Cardiac septum (tissue), 1 donor: ENCODE measurements at places on chromosomes 13 and 19.
A peak's percentile ranks its signal among the peaks of the same experiment; 100 is the strongest.

- DNase-seq = no peak
Measured at GRCh38 chr13:40558656-40559055, 107.8 kb downstream of the FOXO1 start.

- no peak for DNase-seq
Measured at GRCh38 chr13:64993514-64994164, 2236.5 kb downstream of the PCDH9 start.

GRCh38 chr19:38265213-38265861 lies 964 bp downstream of the SPINT2 start:
- DNase-seq = no peak

GRCh38 chr19:46049597-46049996 lies 8.8 kb upstream of the IGFL4 start:
- DNase-seq = no peak

- DNase-seq = no peak
Measured at GRCh38 chr13:76038920-76039716, 403.0 kb downstream of the LMO7 start.

DNA sequence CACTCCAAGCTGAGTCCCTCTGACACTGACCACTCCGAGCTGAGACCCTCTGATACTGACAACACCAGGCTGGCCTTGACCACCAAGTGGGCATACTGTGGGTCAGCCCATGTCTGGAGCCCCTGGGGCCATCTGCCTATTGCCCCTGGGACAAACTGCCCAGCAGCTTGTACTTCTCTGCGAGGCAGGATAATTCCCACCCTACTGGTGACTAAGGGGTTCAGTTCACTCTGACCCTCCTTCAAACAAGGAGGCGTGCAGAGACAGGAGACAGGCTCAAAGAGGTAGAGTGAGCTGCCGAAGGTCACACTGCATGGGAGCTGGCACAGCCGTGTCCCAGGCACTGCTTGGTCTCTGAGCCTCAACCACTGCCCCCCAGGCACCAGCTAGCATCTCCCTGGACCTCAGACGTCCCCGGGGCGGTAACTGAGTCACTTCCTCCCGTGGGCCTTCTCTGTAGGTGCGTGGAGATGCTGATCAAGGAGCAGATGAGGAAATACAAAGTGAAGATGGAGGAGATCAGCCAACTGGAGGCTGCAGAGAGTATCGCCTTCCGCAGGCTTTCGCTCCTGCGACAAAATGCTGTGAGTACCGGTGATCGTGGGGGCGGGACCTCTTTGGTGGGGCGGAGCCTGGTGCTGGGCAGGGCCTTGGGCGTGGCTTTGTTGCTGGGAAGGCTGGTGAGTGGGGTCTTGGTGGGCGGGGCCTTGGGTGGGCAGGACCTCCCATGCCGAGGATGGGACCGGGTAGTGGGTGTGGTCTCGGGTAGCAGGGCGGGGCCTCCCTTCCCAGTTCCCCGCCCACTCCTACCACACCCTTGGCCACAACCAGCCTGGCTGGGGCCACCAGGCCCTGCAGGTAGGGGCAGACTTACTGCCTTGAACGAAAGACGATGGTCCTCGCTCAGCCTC lies 5.8 kb upstream of the USE1 start:
- DNase-seq = no peak

GRCh38 chr19:10219678-10220077 lies 11.5 kb downstream of the S1PR2 start:
- no peak for DNase-seq

GRCh38 chr13:107461751-107462150 lies 753.6 kb downstream of the LIG4 start:
- DNase-seq = no peak

DNA sequence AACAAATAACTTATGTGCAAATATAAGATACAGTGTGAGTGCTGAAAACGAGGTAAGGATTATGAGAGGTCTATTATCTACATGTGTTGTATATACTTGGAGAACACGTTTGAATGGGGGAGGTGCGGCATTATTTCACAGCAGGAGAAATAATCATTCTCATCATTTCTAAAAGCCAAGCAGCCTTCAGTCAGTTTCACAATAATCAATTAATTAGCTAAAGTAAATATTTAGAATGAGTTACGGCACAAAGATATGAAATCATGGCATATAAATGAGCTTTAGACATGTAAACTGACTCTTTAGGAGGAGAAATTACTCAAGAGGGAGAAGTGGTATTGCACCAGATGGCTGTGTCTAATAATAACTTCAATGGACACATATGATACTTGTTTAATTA lies 366.6 kb downstream of the DNAJC15 start:
- no peak for DNase-seq

GRCh38 chr19:19457671-19458070 lies 52.2 kb downstream of the GATAD2A start:
- no peak for DNase-seq

GRCh38 chr19:10105509-10106099 lies 558 bp upstream of the PPAN start:
- DNase-seq = no peak

GRCh38 chr19:6769006-6769619 lies 1.9 kb upstream of the SH2D3A start:
- no peak for DNase-seq

GRCh38 chr19:10093295-10094186 lies 7.4 kb downstream of the SHFL start:
- no peak for DNase-seq

DNA sequence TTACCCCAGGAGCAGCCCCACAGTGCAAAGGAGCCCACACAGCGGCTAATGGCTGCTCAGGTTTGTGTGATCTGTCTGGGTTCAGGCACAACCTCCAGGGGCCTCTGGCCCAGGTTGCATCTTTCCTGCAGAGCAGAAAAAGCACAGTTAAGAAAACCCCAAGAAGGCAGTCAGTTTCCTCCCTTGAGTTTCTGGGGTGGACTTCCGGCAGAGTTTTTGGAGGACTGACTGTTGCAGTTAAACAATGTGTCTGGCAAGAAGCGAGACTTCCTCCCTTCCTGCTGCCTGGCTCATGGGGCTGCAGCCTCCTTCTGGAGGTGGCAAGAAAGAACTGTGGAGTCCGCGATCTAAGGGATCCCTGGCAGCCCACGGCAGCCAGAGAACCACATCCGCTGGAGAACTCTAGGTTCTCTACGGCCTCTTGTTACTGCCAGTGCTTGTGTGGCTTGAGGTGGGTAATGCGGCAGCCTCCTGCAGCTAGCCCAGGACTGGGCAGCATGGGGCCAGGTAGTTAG lies 114.4 kb downstream of the ZDHHC20 start:
- peak; percentile 69 for DNase-seq

DNA sequence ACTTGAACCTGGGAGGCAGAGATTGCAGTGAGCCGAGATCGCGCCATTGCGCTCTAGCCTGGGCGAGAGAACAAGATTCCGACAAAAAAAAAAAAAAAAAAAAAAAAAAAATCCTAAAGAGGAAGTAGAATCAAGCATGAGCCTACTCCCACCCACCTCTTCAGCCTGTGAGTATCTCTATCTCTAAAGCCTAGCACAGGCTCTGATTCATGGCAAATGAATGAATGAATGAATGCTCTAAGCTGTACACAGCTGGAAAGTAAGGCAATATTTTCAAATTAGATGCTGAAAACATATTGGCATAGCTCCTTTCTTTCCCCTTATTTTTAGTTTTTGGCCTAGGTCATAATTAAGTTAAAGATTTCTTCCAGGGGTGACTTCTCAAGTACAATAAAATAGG lies 35.7 kb upstream of the FAM216B start:
- DNase-seq = no peak

- DNase-seq = no peak
Measured at GRCh38 chr19:20968092-20968491, 45.0 kb downstream of the ZNF85 start.

GRCh38 chr19:8575467-8575997 lies 1.7 kb downstream of the MYO1F start:
- peak; percentile 79 for DNase-seq

- no peak for DNase-seq
Measured at GRCh38 chr13:110869231-110869804, 45.6 kb downstream of the ANKRD10 start.
